Activated CD4-positive, CD25-positive, alpha-beta regulatory T cell treated with anti-CD3 and anti-CD28 coated beads, Interleukin-2, amount 50 U/mL, for 24 hours (primary cell): ENCODE measurements at places on chromosomes 7 and 10.

- no peak for ATAC-seq
Observed at GRCh38 chr10:77110757-77111156, 526.9 kb downstream of the KCNMA1 start.

- no peak for ATAC-seq
Observed at GRCh38 chr10:84123362-84123761, 15.9 kb upstream of the GHITM start.

- ATAC-seq, result no peak
Observed at GRCh38 chr7:40463446-40463845, 328.6 kb downstream of the SUGCT start.

DNA sequence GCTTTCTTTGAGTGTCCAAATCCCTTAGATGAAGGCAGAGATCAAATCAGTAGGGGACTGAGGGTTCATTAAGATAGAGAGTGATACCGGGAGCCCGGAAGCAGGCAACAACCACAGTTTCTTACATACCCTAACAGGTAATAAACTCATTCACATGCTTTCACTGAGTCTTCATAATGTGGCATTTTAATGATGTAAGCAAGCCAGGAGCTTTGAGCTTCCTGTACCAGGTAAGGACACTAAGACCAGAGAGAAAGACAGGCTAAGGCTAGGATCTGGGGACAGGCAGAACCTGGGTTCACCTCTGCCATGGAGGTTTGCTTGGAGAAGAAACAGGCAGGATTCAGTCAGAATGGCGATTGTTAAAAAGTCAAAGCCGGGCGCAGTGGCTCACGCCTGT is 618.3 kb downstream of the GALNT17 start:
- ATAC-seq, result no peak

- no peak for ATAC-seq
Observed at GRCh38 chr7:25389489-25390106, 161.3 kb upstream of the NPVF start.

GRCh38 chr10:71292624-71293445 is 26.2 kb upstream of the SLC29A3 start:
- no peak for ATAC-seq

DNA sequence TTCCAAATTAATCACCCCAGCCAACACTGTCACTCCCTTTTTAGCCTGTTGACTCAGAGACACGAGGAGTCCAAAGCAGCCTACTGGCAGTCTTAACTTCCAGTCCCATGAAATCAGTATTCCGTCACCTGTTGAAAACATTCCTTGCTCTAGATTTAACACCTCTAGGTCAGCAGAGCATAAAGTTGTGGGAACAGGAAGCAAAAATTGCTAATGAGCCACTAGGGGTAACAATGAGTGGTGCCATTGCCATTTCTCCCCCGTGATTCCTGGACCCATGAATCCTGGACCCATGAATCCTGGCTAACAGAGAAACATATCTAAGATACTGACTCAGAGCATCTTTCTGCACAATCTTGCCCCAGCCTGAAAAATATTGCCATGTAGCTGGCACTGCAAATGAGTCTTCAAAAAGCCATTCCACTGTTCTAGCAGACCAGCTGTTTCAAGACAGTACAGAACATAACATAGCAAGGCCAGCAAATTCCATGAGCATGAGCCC is 252.7 kb upstream of the PTER start:
- no peak for ATAC-seq

DNA sequence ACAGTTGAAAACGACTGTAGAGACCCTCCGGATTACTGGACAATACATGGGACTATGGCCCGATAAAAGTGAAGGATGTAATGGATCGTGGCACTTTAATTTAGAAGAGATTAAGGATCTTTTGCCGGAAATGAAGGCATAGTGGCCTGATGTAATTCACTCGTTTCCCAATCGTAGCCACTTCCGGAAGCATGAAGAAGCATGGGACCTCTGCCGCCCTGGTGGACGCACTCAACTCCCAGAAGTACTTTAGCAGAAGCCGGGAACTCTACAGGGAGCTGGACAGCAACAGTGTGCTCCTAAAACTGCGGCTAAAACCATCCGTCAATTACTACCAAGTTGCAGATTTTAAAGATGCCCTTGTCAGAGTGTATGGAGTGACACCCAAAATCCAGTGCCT is 59.6 kb upstream of the NUPR2 start:
- no peak for ATAC-seq

DNA sequence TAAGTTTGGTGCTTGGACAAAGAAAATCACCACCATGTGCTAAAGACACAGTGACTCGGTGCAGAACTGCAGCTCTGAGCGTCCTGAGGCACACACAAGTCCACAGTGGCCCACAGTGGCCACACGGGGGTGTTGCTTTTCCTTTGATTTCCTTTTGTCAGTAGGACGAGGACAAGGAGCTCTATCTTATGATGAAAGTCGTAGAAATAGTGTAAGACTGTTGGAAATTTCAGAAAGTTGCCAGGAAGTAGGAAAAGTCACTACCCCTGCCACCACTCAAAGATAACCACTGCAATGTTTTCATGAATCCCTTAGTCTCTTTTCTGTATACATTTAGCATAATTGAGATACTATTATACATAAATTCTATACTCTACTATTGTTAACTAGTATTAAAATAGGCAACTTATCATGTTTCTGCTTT is 146.0 kb downstream of the TNS3 start:
- ATAC-seq, result no peak

GRCh38 chr10:113073549-113074189 is 123.6 kb downstream of the TCF7L2 start:
- no peak for ATAC-seq

- ATAC-seq, result no peak
Observed at GRCh38 chr10:103582331-103583123, 89.0 kb downstream of the NEURL1 start.

GRCh38 chr10:89829887-89830269 is 128.5 kb downstream of the KIF20B start:
- no peak for ATAC-seq

DNA sequence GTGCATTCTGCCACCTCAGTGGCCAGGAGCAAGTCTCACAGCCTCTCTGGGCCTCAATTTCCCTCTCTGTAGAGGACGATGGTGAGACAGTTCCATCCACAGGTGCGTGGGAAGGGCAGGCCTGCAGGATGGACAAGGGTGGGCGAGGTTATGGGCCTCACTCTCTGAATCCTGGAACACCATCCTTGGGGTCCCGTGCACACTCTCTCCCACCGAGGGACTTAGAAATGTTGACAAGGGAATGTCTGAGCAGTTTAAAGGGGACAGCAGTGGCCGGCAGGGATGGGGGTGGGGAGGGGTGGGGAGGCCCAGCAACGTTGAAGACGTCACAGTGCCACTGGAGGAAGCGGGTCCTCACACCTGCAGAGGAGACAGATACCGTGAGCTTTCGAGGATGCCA is 111.5 kb downstream of the FOXL3 start:
- no peak for ATAC-seq

GRCh38 chr7:113209449-113210203 is 91.3 kb upstream of the SMIM30 start:
- no peak for ATAC-seq

DNA sequence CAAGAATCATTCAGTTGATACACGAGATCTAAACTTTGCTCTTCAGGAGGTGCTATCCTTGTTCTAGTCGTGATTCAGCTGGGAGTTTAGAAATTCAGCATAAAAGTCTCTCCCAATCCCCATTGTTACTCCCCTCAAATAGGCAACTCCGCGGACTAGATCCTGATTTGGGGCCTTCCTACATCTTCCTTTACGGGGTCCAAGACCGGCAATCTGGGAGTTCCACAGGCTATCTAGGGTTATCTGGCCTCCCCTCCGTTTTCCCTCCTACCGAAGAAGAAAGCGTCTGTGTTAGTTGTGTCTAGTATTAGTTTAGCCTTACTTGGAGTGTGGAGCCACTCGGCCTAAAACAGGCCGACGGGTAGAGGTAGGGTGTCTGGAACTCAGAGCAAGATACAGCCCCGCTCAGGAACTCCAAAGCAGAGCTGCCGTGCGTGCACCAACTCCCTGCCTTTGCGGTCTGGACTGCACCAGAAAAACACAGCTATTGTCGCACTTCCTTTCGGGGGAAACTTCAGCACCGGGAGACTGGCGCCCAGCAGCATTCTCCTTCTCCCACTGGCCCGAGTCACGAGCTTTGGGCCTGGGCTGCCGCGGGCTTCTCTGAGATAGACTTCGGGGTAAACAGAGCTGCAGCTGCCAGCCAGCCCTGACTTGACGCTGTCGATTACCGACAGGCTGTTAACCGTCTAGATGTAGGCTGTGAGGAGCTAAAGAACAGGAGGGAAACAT is 1.5 kb upstream of the DLX5 start:
- peak; percentile 24 for ATAC-seq

- no peak for ATAC-seq
Observed at GRCh38 chr10:78975926-78976325, 92.8 kb upstream of the ZMIZ1 start.

DNA sequence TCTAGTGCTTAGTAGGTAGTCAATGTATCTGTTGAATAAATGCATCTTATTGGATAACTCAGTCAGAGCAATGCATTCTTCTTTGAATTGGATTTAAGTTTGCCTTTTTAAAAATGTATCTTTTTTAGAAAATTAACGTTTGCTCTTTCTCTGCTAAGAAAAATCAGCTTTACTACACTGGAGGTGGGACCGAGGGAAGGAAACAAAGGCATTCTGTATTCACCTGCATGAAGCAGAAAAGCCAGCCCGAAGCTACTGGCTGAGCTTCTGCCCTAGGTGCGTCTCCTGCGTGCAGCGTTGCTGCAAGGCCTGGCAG is 22.2 kb upstream of the ITGB1 start:
- no peak for ATAC-seq

DNA sequence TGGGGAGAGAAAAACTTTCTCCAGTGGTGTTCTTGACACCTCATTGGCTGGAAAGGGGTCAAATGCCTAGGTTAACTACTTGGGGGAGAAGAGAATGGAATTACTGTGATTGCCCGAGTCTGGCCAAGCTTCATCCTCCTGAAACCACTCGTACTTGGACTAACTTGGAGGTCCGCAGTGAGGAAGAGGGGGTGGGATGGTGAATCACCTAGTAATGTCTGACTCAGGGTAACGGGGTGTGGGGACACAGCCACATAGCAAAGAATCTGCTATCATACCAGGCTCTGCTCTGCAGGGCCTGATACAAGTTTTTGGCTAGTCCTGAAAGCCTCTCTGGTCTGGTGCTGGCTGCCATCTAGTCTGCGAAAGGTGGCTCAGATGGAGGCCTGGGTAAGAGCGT is 190.9 kb downstream of the RPS24 start:
- ATAC-seq, result no peak

GRCh38 chr7:108171164-108171563 is 41.0 kb upstream of the LAMB4 start:
- ATAC-seq, result no peak

DNA sequence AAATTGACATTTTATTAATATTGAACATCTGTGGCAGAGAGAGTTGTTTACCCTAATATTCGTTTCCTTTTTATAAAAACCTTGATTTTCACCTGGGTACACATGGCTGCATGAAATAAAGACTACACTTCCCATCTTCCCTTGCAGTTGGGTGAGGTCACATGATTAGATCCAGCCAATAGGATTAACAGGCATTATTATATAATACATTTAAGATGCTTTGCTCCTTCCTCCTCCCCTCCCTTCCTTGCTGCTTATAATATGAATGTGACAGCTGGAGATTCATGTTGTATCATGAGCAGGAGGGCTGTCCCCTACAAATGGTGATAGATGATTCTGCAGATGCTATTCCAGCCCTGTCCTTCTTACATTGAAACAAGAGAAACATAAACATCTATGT is 146.6 kb downstream of the SH2D4B start:
- ATAC-seq, result no peak

DNA sequence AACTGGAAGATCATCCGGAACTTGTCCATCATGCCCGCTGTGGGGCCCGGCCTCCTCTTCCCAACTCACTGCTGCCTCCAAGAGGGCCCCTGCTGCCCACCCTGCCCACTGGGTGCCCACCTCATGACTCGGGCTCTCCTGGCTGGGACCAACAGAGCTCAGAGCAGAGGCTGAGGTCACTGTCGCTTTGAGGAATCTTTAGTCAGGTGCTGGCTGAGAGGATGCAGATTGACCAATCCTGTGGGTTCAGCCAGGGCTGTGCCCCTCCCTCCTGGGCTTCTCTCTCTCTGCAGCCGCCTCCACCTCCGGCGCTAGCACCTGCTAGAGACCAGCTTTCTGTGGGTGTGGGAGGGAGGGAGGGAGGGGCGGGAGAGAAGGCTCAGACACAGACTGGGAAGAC is at the start of gene CALHM1:
TSS of gene CALHM1 (minus strand) at position 181 of the 400 bp plus-strand sequence. CDS start at position 32, 149 bp downstream.
- ATAC-seq, result peak; percentile 35

- no peak for ATAC-seq
Observed at GRCh38 chr10:49597426-49598163, 12.5 kb upstream of the SLC18A3 start.

- ATAC-seq, result peak; percentile 65
Observed at GRCh38 chr7:148575640-148576411, 14.7 kb upstream of the C7orf33 start.

DNA sequence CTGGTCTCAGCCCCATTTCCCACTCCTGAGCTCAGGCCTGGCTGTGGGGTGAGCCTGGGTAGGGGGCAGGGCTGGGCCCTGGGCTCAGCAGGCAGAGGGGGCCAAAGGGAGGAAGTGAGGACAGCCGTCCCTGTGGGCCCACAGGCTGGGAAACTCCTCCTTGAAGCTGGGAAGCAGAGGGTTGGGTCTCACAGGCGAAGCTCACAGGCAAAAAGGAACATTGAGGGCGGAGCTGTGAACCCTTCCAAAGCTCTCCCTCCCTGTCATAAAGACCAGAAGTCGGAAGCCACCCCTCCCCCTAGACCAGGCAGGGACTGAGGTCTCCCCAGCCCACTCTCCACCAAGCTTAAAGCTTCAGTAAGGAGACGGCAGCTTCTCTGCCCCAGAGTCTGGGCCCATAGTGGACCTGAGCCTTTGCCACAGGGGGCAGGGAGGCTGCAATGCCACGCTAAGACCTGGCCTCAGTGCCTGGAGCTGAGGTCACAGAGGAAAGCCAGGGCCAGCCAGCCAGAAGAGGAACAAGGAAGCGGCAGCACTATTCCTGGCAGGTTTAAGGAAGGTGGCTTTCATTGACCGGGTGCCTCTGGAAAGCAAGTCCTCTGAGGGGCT is 1.0 kb upstream of the KCP start:
- no peak for ATAC-seq

GRCh38 chr7:29150856-29151255 is 4.5 kb upstream of the CPVL start:
- ATAC-seq, result no peak

DNA sequence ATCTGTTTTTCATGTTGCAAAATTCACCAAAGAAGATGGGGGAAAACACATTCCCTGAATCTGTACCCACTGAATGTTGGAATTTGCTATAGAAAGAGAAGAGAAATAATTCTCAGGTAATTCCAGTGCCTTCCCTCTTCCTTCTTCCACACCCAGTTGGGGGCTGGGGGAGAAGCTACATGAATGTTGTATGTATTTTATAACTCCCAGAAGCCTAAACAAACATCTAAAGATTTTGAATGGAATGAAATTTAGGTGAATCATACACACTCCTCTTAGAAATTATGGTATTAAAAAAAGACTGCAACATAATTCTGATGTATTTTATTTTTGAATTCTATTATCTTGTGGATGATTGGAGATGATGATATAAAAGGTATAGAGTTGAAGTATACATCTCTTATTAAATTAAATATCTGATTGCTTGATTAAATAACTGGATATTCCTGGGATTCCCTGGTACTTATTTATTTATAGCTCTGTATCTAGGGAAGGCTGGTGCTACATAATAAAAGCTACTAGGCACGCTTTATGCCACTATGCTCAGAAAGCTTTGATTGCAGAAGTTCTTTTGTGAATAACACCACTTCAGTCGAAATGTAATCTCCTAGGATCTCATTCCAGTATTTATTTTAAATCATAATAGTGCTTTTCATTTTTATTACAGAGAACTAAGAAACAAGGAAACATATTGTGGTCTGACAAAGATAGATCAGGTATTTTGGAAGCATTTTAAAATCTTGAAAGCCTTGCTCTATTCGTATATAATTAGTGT is 98.5 kb downstream of the MCU start:
- no peak for ATAC-seq
